NCI-H2081 treated with DMSO at 0.1 percent for 48 hours (cell line): ENCODE measurements at places on chromosomes 6 and 20.
A peak's percentile ranks its signal among the peaks of the same experiment; 100 is the strongest.

DNA sequence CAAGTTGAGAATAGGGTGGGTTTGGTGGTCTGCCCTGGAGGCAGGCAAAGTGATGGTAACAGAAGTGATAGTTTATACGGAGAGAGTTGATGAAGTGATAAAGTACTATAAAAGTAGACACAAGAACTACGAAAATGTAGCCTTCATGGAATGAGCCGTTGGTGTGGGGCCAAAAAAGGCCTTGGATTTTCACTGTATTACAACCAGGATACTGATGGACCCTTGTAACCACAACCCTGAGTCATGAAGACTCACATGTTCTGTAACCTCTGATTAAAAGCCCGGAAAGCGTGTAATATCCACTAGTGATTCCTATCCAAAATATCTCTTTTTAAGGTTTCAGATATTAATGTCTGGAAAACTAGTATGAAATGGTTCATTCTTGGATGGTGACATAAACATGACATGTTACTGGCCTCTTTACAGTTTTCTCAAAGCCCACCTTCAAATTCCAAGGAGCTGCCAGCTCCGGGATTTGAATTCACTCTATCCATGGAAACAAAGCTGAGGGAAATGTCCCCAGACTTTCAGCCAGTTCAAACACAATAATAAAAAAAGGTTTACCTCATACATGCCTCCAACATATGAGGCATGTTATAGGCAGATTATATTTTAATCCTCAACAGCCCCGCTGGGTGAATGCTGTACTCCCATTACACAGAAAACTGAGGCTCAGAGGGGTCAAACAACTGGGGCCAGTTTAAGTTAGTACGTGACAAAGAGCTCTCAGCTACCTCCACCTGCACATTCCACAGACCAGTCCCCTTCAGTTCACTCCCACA lies 55.4 kb downstream of the MRPL14 start:
- no peak for DNase-seq

- DNase-seq, result no peak
Measured at GRCh38 chr20:34047010-34047687, 53.4 kb downstream of the RALY start.

DNA sequence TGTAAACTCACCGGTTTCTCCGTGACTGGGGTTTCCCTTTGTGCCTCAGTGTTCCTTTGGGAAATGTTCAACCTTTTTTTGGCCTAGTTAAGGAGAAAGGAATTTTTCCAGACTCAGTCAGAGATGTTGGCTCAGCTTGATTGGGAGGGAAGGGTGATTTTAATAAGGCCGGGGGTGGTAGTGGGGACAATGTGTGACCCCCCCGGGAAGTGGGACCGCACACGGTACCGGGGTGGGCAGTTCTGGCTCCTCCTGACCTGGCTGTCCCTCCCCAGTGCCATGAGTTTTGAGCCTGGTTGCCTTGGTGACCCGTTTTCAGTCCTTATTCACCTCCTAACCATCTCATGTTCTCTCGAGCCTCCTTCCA lies 132.7 kb downstream of the SNX5 start:
- DNase-seq, result no peak

GRCh38 chr6:21109391-21110178 lies 484.0 kb upstream of the SOX4 start:
- DNase-seq, result no peak

DNA sequence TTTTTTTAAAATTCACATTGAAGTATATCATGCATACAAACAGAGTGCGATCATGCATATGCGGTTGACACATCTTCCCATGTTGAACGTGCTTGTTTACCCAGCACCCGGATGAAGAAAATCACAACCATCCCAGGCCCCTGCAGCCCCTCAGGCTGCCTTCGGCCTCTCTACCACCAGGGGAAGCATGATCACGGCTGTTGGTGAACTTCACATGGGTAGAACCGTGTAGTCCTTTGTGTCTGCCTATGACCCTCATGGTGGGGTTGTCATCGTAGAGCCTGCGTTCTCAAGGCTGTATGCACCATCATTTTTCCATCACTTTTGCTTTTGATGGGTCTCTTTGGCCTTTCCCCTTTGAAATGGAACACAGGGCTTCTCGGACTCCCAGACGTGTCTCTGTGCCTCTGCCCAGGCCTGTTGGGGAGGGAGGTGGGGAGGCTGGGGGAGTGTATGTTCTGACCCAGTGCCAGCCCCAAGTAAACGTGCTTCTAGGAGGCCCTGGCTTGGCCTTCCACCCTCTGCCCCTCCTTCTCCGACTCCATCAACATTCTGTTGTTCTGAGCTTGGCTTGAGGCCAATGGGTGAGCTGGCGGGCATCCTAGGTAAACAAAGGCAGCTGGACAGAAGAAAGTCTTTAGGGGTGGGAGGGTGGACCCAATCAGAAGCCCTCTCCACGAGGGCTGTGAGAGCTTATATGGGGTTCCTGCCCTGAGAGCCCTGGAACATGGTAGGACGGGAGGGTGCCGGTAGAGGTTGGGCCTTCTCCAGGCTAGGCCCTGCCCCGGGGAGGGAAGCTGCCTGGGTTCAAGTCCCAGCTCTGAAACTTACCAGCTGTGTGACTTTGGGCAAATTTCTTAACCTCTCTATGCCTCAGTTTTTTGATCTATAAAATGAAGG lies 39.7 kb downstream of the TGM2 start:
- DNase-seq, result peak; percentile 56

DNA sequence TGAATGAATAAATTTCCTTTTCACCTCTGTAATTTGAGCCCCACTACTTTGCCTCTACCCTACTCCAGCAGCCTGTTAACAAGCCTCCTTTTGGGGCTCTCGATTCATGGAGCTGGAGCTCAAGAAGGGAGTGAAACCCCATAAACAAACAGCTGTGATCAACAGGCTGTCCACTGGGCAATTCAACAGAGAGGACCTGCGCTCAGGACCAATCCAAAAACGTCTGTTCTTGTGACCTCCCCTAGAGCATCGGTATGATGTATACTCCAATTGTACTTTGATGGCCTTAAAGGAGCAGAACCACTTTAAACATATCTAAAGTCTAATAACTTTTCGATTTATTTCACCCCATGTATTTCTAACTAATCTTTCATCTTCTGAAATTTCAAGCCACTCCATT lies 37.4 kb downstream of the HIVEP2 start:
- no peak for DNase-seq
